ENCODE measurements at places on chromosomes 2 and 18. TPM values are rescaled to one million over a fixed set of nuclear protein-coding genes. Genes with fewer than 3 reads are reported as not detected.

The CD8B2 gene
- 0.05 TPM for total RNA-seq

The TMEM17 gene
- total RNA-seq, result 1.7 TPM

The RPL31 gene
- 1,589 TPM for total RNA-seq

DNA sequence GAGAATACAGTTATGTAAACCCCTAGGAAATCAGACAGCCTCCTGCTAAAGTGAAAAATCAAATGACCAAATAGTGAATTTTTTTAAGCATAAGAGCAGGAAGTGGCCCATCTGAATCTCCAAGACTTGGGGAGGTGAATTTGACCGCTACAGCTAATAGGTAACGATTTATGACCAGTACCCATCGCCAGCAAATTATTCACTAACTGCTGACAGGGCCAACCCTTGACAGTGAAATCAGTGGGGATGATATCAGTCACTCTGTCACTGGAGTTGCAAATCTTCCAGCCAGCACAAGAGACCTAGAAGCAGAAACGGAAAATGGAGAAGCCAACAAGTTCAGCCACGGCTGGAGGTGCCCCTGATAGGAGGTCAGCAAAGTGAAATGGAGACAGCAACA lies 164.3 kb upstream of the PIK3C3 start:
- DNase-seq, result no peak

- no peak for DNase-seq
Observed at GRCh38 chr18:22467760-22468553, 50.2 kb upstream of the CTAGE1 start.

DNA sequence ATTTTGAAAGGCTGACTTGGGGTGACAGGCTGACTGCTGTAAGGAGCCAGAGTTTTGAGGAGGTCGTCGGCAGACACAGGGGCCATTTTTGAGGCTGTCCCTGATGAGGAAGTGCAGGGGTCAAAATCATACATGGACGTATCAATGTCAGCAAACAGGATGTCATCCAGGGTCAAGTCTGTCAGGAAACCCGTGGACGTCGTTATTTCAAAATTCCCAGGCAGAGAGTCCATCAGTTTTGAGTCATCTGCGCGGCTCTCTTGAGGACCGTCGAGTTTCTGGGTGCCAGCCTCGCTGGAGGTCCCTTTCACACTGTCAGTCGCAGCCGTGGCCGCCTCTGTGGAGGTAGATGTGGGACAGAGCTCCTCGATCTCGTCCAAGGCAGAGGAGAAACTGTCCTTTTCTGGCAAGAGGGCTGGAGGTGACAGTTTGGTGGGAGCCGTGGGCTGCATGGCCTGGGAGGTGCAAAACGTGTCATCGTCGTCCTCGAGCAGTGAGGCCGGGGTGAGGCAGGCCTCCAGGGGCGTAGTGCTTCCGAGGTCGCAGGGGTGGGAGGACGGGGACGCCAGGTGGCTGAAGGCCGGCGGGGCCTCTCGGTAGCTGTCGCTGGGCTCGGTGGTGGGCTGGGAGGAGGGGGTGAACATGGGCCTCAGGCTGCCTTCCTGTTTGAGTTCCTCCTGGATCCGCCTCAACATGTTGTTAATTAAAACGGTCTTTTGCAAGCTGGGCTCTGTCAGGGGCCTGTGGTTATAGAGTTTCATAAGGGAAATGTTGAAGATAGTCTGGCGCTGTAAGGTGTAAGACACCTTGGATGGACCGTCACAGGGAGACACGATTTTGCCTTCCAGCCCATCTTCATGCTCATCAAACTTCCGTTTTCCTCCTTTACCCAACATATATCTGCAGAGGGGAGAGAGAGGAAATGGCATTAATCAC lies 17.5 kb downstream of the SERTAD2 start:
- DNase-seq, result no peak
